ENCODE measurements at places on chromosomes 6 and 20.
A peak's percentile ranks its signal among the peaks of the same experiment; 100 is the strongest.

- DNase-seq = no peak
These were observed 158.2 kb upstream of the PRND start for GRCh38 chr20:4563534-4563933.

GRCh38 chr20:10649080-10649796 is 24.6 kb downstream of the JAG1 start:
- DNase-seq = no peak

- no peak for DNase-seq
These were observed 27.2 kb upstream of the CHD6 start for GRCh38 chr20:41645372-41645771.

DNA sequence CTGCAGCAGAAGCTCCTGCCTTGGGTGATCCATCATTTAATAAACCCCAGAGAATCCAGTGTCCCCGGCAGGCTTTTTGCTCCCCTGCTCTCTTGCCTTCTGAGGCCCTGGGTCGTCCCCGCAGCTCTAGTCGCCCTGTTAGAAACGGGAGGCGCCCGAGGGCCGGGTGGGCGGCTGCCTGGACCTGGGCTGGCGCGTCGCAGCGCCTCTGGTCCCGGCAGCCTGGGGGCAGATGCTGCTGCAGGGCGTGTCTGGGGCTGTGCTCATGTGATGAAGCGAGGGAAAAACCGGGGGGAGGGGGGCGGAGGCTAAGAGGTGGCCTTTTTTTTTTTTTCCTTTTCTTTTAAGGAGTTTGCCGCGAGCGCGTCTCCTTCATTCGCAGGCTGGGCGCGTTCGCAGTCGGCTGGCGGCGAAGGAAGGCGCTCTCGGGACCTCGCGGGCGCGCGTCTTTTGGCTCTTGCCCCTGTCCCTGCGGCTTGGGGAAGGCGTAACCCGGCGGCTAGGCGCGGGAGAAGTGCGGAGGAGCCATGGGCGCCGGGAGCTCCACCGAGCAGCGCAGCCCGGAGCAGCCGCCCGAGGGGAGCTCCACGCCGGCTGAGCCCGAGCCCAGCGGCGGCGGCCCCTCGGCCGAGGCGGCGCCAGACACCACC is 394 bp downstream of the AKAP12 start:
- peak; percentile 65 for DNase-seq

DNA sequence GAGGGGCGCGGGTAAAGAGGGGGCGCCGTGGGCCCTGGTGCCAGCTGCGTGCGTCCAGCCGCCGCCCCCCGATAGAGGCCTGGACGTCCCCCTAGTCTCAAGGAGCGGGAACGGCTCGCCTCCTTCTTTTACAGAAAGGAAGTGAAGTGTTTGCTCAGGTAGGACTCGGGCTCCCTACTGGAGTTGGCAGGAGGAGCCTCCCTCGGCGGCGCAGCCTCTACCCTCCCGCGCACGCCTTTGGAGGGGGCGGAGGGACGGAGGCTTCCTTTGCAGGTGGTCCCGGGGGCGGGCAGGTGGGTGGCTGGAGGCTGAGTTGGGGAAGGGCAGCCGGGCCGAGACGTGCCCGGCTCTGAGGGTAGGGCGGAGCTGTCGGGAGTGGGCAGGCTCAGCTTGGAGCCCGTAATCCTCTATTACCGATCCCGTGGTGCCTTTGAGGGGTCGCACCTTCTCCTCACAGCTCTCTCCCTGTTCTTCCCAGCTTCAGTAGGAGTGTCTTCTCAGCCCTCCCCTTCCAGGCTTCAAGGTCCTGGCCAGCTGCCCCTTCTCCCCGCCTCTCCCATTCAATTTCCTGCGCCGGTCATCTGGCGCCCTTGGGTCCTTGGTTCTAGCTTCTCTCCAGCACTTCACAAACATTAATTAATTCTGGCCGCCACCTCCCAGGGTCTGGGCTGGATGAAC is 728 bp downstream of the ITPR3 start:
- no peak for DNase-seq

DNA sequence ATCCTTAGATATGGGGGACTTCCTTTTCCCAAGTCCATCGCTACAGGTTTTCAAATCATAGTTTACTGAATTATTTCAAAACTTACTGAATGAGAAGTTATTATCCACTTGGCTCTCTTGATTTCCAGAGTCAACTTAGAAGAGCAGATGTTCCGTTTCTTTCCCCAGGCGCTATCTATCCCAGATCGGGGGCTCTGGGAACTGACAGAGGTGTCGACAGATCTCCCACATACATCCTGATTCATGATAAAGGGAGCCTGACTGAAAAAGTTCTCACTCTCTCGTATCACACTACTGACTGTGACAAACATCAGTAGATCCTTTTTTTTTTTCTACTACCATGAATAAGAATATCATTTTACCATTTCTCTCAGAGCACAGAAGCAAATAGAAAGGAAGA is 654.8 kb downstream of the RNF144B start:
- no peak for DNase-seq

Measured in NCI-H1694 treated with DMSO at 0.1 percent for 48 hours (cell line).